ENCODE measurements at places on chromosomes 3 and 15. TPM values are rescaled to one million over a fixed set of nuclear protein-coding genes. Genes with fewer than 3 reads are reported as not detected.

Gene ANKRD34C
- total RNA-seq: not detected

Gene TMF1
- total RNA-seq: 50.4 TPM

Gene RGMA
- total RNA-seq: 0.19 TPM

Gene MRAS
- 25.9 TPM for total RNA-seq

Gene CHRNB4
- total RNA-seq: not detected

Gene LRRIQ4
- 0.19 TPM for total RNA-seq

Gene CYP1A1
- 0.19 TPM for total RNA-seq

Gene PLSCR5
- total RNA-seq: not detected

Gene CYP11A1
- total RNA-seq: 0.38 TPM

Gene REC114
- not detected for total RNA-seq

Gene IL20RB
- total RNA-seq: 0.38 TPM

Gene NR1I2
- total RNA-seq: not detected

Gene CPNE9
- not detected for total RNA-seq

Gene SELENOK
- total RNA-seq: 38.9 TPM

Gene TMCO5A
- total RNA-seq: not detected

Gene PTH1R
- 0.38 TPM for total RNA-seq

Gene LRRK1
- 5.6 TPM for total RNA-seq

All from regular cardiac myocyte (primary cell).